GM20000 (cell line): ENCODE measurements at places on chromosomes 5 and 9.

DNA sequence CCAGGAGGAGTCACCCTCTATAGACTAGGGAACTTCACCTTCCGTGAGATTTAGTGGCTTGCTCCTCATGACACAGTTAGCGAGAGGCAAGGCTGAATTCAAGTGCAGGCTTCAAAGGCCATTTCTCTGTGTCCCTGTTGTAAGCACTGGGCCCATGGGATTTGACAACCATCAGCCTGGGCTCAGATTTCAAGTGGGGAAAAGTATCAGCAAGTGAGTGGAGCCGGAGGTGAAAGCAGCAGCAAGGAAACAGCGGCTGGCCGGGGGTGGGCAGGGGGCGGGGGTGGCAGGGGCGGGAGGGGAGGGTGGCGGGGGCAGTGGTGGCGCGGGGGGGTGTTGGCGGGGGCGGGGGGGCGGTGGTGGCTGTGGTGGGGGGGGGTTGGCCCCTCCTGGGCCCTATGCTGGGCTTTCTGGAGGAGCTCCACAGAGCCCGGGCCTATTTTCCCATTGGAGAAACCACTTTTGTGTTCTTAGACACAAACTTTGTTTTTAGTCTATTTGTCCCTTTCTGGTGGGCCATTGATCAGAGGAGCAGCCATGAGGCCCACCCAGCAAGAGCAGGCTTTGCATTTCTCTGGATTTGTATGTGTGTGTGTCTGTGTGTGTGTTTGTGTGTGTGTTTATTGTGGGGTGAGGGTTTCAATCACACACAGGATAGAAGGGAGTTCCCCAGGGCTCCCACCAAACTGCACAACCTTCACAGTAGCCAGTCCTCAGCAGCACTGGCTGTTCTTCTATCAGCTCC lies 165.4 kb upstream of the RAI14 start:
- no peak for DNase-seq

DNA sequence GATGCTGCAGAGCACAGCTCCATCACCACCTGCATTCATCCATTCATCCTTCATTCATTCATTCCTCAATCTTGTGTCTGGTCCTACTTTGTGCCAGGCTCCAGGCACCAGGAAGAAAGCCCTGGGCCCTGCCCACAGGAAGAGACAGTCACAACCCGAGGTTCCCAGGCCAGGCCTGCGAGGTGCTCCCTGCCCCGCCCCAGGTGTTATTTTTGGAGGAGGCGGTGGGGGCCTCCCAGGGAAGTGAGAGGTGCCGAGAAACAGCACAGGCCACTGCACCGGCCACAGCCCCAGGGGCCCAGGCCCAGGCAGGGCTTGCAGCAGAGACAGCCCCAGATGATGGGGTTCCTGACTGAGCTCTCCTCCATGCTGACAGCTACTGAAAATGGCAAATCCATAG lies 33.4 kb downstream of the VAV2 start:
- peak; percentile 74 for DNase-seq

GRCh38 chr9:8349901-8350300 lies 550.3 kb upstream of the DMAC1 start:
- no peak for DNase-seq

DNA sequence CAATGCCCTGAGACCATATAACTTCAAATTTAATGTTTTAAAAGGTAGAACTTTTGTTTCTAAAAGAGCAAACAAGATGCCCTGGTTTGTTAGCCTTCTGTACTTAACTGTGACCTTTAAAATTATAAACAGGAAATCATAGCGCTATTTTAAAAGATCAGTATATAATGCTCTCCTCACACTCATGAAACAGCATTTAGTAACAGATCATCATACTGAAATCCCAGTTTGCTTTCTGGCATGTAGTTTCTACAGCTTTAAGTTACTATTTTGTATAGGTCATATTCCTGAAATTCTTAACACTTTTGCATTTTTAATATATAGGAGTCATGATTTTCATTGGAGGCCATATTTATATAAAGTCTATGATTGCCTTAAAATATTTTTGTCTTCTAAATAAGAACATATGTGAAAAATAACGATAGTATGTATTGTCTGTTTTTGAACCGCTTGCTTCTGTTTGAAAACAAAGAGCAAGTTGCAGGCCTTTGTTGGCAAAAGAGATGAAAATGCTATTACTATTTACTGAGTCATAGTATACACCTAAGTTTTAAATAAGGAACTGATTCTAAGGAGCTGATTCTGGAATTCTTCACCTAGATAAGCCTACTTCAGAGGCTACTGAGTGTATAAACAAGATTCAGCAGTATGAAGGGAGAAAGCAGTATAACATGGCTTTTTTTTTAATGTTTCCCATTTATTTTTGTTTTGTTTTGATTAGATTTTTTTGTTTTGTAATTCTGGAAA lies 20.5 kb downstream of the SRFBP1 start:
- no peak for DNase-seq
